NCI-H1417 (cell line): ENCODE measurements at places on chromosomes 2 and 18.

DNA sequence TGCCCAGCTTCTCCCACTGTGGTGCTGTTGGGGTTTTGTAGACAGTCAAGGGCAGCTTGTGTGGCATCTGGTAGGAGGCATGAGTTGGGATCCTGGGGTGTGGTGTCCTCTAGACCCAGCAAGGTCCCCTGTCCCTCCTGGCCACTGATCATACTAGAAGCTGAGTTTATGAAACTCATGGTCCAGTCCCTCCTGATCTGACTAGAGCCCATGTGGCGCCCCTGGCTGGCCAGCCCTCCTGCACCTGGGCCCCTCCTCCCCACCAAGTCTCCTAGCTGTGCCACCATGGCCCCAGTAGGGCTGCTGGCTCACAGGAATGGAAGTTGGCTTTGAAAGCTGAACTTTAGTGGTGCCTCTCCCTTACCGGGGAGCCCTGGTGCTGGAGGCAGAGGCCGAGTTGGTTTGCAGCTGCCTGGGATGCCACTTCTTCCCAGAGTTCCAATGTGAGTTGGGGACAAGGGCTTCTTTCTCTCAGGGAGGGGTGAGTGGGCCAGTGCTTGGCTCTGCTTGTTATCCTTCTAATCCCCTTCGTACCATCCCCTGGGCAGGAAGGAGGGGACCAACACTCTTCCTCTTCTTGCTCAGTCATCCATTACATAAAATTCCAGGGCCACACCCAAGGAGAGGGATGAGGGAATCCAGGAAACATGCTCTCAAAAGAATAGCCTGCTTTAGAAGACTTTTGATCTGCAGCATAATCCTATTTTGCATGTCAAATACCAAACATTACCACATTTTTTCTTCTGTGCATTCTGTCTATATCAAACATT is 37.5 kb upstream of the HAAO start:
- no peak for DNase-seq

DNA sequence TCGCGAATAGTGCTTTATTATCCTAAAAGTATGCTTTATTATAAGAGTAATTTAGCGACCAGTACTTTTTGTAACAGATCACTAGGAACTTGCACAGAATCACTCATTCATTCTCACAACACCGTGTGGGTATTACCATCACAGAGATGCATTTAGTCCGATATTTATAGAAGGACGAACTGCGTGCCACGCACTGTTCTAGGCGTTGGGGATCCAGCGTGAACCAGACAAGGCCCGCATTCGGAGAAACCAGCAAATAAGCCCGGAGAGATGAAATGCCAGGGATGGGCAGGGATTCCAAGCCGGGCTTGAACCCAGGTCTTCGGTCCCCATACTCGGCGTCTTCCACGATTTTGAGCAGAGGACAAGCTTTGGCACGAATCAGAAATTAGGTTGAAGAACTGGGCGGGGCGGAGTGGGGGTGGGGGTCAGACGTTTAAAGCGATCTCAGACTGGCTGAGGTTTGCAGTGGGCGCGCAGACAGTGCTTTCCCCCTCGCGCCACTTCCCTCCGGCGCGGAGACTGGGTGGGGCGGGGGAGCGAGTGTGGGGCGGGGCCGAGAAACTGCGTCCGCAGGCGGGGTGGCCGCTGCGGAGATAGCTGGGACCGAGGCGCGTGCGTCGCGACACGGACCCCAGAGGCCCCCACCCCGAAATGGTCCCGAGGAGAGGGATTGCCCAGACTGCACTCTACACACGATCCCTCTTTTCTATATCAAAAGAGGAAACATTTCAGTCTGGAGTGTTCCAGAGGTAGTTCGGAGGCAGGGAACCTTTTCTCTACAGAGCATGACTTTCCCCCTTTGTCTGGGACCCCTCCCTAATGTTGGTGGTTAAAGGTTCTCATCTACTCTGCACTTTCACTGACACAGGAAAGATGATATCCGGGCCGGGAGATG is 1.1 kb upstream of the CXCR4 start:
- DNase-seq: peak; percentile 75

DNA sequence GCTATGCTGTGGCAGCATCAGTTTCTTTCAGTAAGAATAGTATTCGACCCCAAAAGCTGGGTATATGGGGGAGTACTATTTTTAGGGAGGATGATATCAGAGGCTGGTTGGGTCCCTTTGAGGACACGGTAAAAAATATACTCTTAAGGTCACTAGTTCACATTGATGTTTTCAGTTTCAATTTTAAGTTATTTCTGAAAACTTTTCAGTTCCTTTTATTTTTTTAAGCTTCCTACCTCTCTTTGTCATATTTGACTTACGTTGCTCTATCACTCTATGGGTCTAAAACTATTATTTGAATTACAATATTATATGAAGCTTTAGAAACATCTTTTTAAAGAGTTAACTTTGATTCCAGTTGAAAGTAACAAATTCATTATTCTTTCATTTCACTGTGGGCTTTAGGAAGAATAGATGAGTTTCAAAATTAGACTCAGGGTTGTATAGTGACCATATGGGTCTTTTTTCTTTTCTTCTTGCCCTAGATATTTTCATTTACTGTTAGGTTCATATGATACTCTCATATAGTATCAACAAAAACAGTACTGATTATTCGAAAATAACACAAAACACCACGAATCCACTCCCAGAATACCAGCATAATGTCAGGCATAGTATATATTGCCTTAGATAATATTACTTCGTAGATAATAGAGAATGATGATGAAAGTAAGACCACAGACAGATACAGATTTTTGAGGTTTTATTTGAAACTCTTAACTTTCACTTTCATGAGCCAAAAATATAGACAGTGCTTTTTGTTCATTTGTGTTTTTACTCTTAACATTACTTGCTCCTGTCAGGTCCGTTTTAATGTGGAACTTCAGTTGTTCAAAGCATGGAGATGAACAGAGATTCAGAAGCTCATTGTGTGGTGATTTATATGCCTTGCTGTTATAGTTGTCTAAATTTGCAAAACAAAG is 9.8 kb downstream of the RMDN2 start:
- no peak for DNase-seq

DNA sequence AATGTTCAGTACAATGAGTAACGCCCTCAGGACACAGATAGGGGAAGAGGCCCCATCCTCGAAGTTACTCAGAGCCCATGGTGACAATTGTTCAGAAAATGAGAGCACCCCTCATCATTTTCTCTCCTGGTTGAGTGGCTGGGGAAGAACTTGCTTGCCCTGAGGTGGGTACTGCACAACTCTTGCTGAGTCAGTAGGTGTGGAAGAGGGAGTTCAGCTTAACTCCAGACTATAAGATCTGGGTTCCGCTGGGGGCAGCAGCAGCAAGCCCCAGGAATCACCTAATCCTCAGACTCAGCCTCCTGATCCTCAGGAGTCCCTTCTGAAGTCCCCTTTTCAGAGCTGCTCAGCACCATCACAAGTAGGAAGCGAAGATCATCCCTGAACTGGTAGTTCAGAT is 123.7 kb downstream of the PIEZO2 start:
- no peak for DNase-seq

DNA sequence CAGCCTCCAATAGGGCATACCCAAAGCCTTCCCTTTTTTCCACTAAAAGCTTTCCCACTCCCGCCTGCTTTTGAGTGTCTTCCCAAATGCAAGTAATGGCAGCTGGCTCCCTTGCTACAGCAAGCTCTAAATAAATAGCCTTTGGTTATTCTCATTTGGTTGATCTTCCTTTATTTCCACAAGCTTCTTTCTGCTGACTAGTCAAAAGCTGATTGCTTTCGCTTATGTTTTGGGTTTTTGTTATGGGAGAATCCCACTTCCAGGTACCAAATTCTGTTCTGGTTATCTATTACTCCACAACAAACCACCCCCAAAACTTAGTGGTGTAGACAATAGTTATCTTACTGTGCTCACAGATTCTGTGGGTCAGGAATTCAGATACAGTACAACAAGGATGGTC is 22.3 kb downstream of the SP5 start:
- no peak for DNase-seq
